Activated CD4-positive, alpha-beta memory T cell treated with anti-CD3 and anti-CD28 coated beads for 36 hours (primary cell): ENCODE measurements at places on chromosomes 5 and 9.
A peak's percentile ranks its signal among the peaks of the same experiment; 100 is the strongest.

DNA sequence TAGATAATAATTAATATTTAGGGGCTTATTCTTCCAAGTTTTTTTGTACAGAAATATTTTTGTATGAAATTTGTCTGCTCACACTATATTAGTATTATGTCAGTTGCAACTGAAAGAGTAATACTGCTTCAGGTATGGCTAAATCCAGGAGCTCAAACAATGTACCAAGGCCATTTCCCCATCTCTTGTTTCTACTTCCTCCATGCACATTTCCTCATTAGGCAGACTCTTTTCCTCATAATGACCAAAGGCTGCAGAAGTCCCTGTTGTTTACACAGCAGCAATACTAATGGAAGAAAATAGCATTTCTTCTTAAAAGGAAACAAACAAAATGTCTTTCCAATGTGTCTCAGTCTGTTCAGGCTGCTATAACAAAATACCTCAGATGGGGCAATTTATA, 9.2 kb upstream of the OTULINL start:
- no peak for DNase-seq

DNA sequence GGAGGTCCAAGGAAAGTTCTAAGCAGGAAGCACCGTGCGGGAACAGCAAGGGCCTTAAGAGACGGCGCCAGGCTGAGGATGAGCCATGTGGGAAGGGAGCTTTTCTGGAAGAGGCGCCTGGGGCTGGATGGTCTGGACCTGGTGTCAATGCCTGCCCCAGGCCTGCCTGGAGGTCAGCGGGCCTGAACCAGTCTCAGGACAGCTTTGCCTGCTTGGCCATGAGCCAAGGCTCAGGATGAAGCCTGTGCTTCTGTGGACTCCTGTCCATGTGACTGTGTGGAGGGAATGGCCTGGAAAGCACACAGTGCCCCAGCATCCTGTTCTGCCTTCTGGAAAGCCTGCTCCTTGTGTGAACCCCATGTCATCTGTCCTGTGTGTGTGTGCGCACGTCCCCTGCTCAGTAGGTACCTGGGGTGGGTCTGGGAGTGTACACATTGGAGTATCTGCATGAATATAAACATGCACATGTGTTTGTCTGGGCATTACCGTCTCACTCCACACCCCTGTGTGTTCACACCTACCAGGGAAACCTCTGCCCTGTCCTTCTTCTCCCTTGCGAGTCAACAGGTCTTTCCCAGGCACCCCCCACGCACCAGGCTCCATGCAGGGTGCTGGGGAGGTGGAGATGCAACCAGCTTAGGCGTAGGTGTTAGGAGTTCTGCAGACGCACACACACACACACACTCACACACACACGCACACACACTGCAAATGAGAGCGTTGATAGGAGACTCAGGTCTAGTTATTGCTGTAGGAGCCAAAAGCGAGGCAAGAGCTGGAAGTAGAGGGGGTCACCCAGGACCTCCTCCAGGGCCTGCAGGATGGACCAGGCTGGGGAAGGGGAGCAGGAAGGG, 24.8 kb downstream of the DAB2IP start:
- no peak for DNase-seq

- DNase-seq: peak; percentile 59
These were observed 11.8 kb downstream of the OTULIN start for GRCh38 chr5:14676320-14676719.

- DNase-seq: no peak
These were observed 38.3 kb downstream of the RECK start for GRCh38 chr9:36074870-36075532.

DNA sequence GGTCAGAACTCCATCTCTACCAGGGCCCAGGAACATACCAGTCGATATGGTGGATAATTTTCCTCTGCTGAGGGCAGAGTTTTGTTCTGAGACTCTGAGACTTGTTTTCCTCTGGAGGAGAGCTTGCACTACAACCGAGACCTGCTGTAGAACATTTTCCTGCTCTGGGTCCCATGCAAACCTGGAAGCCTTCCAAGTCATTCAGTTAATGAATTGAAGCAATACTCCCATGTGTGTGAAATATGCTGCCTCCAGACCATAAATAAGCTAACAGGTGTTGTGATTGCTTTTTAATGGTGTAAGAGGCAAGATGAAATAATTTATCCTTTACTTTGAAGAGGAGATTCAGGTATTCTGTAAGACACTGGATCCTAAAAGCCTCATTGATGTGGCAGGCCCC, 372.8 kb downstream of the TMEM167A start:
- DNase-seq: no peak

DNA sequence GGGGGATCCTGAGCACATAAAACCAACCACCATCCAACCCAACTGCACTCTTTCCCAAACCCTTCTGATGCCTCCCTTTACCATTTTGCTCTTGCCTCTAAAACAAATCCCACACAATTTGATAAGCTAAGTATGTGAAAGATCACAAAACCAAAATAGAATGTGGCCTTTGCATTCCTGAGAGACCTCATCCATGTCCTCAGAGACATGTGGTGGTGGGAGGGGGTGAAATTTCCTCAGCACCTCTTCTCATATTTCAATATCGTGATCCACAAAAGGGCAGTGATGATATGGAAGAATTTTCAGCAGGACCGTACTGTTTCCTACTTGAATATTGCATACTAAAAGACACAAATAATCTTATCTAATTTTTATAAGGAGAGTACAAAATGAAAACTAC, 423.3 kb downstream of the TLE1 start:
- no peak for DNase-seq

- DNase-seq: peak; percentile 49
These were observed 9.3 kb upstream of the NRARP start for GRCh38 chr9:137311171-137311985.

- DNase-seq: no peak
These were observed 157.8 kb downstream of the NTRK2 start for GRCh38 chr9:84827216-84827765.

DNA sequence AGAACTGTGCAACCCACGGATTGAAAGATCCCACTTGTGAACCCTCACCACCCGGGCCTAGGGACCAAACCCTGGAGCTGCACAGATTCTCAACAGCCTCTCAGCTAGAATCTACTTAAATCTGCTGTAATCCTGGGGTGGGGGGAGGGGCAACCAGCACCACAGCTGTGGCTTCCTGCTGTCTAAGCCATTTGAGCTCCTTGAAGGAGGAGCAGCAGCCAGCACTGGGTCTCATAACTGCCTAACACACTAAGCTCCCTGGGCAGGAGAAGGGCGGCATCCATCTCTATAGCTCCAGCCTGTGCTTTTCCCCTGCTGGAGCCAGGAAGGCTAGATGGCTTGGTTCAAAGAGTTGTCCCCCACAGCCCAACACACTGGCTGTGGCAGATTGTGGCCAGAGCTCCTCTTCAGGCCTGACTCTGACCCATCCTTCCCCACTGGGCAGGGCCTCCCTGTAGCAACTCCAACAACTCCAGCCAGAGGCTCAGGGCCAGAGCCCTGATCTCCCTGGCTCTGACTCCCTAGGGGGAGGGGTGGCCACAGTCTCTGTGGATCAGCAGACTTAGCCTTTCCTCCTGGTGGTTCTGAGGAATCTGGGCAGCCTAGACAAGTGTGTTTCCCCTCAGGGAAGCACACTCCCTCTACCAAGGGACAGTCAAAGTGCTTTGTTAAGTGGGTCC, 72.0 kb upstream of the C9orf72 start:
- no peak for DNase-seq

- DNase-seq: no peak
These were observed 114.4 kb downstream of the STK32A start for GRCh38 chr5:147349241-147349640.

GRCh38 chr5:138051441-138052296, 18.8 kb upstream of the FAM13B start:
- DNase-seq: no peak

- DNase-seq: no peak
These were observed 15.5 kb downstream of the PCDHB15 start for GRCh38 chr5:141260458-141261237.

- no peak for DNase-seq
These were observed 65.6 kb downstream of the TEX10 start for GRCh38 chr9:100287186-100287585.

- no peak for DNase-seq
These were observed 28.6 kb downstream of the PSIP1 start for GRCh38 chr9:15482146-15482545.

GRCh38 chr9:80964374-80964773, 725.0 kb downstream of the TLE1 start:
- DNase-seq: no peak
